Right renal cortex interstitium (tissue), 3 donors: ENCODE measurements at places on chromosomes 16 and 17.

DNA sequence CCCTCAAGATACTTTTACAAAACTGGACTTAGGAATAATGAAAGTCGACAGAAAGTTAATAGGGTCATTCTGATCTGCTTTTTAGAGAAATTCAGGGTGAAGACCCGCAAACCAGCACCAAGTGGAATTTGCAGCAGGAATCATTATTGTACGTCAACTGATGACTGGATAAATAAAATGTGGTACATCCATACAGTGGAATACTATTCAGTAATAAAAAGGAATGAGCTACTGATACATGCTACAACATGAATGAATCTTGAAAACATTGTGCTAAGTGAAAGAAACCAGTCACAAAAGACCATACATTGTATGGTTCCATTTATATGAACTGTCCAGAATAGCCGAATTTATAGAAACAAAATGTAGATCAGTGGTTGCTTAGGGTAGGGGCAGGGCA lies 83.1 kb downstream of the GNAO1 start:
- DNase-seq = no peak

GRCh38 chr17:78510141-78511075 lies 66.8 kb downstream of the DNAH17 start:
- DNase-seq = no peak

DNA sequence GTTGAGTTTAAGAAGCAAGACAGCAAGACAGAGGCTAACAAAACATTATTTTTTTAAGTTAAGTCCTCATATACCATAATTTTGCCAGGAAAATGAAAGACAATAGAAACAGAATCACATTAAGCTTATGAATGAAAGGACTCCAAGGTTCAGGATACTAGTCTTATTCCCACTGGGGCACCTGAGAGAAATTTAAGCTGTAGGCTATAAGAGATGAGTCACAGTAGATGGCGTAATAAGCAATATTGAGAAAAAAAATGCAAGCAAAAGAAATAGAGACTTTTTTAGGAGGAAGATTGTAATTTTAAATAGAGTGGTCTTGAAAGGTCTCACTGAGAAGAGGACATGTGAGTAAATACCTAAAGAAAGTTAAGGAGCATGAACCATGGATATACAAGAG lies 57.1 kb upstream of the KIF2B start:
- DNase-seq = no peak

DNA sequence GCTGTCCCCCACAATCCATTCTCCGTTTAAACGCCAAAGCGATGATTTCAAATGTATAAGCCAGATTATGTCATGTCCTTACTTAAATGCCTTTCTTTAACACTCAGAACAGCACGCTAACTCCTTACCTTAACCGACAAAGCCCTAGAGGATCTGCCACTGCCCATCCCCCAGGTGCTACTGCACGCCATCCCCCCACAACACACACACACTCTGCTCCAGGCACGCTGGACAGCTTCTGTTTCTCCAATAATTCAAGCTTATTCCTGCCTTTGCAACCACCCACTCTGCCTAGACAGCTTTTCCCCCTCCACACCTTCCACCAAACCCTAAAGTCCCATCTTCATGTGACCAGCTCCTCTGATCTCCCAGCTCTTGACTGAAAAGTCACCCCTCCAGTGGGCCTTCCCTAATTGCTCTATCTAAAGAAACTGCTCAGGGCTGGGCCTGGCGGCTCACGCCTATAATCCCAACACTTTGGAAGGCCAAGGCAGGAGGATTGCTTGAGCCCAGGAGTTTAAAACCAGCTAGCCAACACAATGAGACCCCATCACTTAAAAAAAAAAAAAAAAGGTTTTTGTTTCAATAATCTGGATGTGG lies 38.9 kb upstream of the RPL38 start:
- DNase-seq = no peak

DNA sequence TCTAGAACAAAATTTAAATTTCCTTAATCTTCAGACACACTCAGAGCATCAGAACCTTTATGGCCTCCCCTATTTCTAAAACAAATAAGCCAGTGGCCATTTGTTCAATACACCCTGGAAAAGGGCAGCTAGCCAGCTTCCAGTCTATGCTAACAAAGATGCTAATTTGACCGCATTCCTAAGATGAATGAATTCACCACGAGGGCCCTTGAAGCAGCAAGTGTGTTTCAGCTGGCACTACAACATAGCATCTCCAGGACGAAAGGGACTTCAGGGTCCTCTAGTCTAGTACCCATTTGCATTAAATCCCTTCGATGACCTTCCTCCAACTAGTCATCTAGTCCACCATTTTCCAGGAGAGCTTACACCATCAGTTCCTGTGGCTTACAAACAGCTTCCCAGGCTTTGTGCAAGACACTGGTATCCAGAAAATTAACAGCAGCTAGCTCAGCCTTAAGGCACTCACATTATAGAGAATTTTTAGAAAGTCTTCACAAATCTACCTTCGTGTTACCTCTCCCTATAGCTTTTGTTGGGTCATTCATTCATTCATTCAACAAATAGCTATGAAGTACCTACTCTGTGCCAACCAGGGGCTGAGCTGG lies 10.9 kb downstream of the KRT37 start:
- no peak for DNase-seq
